ENCODE measurements at places on chromosomes 16 and 17. TPM values are rescaled to one million over a fixed set of nuclear protein-coding genes. Genes with fewer than 3 reads are reported as not detected.

Gene KRT14
- total RNA-seq: 0.34 TPM

Gene ABCC3
- total RNA-seq: 131 TPM

Gene GAST
- total RNA-seq: not detected

Gene SRL
- 0.06 TPM for total RNA-seq

Gene P2RX1
- total RNA-seq: not detected

Gene DOC2B
- 1.7 TPM for total RNA-seq

Gene CIITA
- total RNA-seq: 0.05 TPM

Gene PPM1E
- total RNA-seq: 0.02 TPM

Gene C16orf46
- 0.73 TPM for total RNA-seq

Gene DNAH3
- total RNA-seq: 0.33 TPM

Gene G6PC1
- total RNA-seq: not detected

Gene TLCD1
- total RNA-seq: 51.1 TPM

Gene CD19
- not detected for total RNA-seq

Gene MYH1
- not detected for total RNA-seq

Gene RNU2-1
- total RNA-seq: not detected

Gene WFIKKN1
- 0.23 TPM for total RNA-seq

Gene HOXB4
- total RNA-seq: 0.06 TPM

Gene PRSS33
- total RNA-seq: not detected

Gene TSPOAP1
- total RNA-seq: not detected

Gene SCGB1C2
- not detected for total RNA-seq

Gene CDT1
- total RNA-seq: 34.5 TPM

Gene DNAH2
- total RNA-seq: 0.01 TPM

Gene CDH11
- 0.41 TPM for total RNA-seq

Gene DUS1L
- total RNA-seq: 84.5 TPM

Gene TEPSIN
- 28.8 TPM for total RNA-seq

Gene DNAAF8
- total RNA-seq: 2.4 TPM

Gene MYH8
- not detected for total RNA-seq

Gene OR1F1
- 0.17 TPM for total RNA-seq

Gene SRSF2
- 427 TPM for total RNA-seq

Data from A549 treated with Mapracorat at 1 μM for 4 hours (cell line).